ENCODE measurements at places on chromosomes 2 and 18.

DNA sequence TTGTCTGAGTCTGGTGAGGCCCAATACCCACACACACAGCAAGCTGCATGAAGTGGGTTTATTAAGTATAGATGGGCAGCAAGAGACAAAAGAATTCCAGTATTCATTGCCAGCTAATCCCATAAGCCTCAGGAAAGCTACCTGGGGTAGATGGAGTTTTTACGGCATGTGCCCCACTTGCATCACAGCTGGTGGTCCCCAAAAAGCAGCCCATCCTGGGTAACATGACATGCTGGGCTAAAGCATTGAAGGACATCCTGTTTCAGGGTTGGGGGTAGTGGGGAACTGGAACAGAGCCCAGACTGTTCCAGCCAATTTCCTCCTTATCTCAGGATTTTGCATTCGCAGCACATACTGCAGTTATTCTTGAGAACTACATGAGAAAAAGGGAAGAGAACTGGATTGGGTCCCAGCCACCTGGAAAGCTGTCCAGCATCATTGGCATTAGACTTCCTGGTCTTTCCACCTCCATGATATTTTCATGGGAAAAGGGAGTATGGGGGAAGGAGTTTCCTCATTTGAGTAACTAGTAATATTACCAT is 240.1 kb upstream of the MMADHC start:
- DNase-seq = no peak

- peak; percentile 70 for DNase-seq
Measured at GRCh38 chr2:148614014-148614321, 30.6 kb upstream of the EPC2 start.

DNA sequence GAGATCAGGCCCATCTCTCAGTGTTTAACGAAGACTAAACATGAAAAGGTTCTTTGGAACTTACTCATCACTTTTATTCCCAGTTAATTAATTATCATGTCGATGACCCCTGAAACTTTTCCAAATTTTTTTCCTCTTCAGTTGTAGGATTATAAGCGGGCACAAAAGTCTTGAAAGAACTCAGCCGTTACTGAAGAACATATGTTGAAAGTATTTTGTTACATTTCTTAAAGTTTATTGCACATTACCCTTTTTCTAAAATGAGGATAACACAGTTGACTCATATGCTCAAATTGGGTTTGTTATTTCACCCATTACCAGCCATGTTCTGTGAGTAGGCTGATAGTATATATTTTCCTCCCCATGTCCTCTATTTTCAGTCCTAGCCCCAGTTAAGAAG is 75.9 kb upstream of the COL3A1 start:
- no peak for DNase-seq

DNA sequence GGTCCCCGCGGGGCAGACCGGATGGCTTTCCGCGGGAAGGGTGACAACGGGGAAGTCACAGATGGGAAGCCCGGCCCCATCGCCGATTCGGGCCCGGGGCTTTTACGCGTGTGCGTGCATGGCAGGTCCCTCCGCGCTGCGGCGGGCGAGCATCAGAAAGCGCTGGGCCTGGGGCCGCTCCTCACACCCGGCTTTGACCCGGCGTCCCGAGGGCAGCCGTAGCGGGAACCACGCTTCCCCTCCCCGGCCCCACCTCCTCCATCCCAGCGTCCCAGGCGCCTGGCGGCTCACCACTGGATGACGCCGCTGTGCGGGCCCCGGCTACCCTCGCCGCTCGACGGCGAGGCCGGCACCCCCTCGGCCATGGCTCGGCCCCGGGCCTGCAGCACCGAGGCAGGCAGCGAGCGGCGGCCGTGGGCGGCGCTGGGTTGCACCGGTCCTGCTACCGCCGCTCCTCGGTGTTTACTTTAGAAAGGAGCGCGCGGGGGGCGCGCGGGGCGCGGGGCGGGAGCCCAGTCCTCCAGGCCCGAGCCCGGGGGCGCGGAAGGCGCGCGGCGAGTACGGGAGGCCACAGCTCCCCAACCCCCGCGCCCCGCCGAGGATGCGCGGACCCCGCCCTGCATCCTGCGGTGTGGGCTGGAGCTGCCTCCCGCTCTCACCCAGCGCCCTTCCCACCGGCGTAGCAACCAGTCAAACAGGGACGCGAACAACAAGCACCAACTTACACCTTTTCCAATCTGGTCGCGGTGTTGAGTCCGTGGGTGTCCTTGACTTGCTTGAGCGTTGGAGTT is 806 bp downstream of the RFX8 start:
- no peak for DNase-seq

DNA sequence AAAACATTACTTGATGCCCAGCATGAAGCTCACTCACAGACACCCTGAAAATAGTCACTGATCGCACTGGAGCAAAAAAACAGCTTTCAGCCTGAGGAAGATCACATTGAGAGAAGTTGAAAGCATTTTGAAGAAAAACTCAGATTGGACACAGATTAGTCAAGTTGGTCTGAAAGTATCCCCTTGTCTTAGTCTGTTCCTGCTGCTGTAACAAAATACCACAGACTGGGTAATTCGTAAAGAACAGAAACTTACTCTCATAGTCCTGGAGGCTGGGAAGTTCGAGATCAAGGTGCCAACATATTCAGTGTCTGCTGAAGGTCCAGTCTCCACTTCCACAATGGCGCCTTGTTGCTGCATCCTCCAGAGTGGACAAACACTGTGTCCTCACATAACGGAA is 14.2 kb upstream of the NDUFV2 start:
- DNase-seq = no peak
